HuH-7 (cell line): ENCODE measurements at places on chromosomes 5 and 9.
A peak's percentile ranks its signal among the peaks of the same experiment; 100 is the strongest.

- DNase-seq = no peak
These were observed 143.9 kb downstream of the SEMA5A start for GRCh38 chr5:9401786-9402472.

DNA sequence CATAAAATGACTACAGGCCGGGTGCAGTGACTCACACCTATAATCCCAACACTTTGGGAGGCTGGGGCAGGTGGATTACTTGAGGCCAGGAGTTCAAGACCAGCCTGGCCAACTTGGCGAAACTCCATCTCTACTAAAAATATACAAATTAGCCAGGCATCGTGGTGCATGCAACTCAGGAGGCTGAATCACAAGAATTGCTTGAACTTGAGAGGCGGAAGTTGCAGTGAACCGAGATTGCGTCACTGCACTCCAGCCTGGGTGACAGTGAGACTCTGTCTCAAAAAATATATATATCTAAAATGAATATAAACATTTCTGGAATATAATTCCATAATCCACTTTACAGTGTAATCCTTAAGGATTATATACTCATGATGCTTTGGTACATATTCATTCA lies 66.5 kb downstream of the TEX10 start:
- DNase-seq = no peak

DNA sequence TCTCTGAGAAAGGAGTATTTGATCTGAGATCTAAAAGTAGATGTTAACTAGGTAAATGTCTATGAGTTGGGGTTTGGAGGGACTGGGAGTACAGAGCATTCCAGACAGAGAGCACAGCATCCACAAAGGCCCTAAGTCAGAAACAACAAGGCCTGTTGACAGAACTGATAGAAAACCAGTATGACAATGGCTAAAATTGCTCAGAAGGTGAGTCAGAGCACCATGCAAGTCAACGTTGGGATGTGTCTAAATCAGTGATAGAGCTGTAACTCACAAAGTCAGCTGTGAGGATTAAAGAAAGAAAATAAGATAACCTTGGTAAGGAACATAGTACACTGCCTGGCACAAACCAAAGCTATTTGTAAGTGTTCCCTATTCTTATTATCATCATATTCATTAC lies 124.0 kb downstream of the CETN3 start:
- DNase-seq = no peak

GRCh38 chr5:150573867-150574817 lies 66.2 kb downstream of the NDST1 start:
- no peak for DNase-seq

- DNase-seq = no peak
These were observed 17.3 kb downstream of the LMAN2 start for GRCh38 chr5:177334155-177334551.

DNA sequence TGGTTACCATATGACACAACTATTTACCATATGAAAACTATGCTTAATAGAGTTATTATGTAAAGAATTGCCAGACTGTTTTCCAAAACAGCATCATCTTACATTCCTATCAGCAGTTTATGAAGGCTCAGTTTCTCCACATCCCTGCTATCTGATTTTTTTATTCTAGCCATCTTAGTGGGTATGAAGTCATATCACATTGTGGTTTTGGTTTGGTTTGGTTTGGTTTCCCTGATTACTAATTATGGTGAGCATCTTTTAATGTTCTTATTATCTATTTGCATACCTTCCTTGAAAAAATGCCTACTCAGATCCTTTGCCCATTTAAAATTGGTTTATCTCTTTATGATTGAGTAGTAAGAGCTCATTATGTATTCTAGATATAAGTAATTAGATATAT lies 199.4 kb upstream of the NFIL3 start:
- DNase-seq = no peak

DNA sequence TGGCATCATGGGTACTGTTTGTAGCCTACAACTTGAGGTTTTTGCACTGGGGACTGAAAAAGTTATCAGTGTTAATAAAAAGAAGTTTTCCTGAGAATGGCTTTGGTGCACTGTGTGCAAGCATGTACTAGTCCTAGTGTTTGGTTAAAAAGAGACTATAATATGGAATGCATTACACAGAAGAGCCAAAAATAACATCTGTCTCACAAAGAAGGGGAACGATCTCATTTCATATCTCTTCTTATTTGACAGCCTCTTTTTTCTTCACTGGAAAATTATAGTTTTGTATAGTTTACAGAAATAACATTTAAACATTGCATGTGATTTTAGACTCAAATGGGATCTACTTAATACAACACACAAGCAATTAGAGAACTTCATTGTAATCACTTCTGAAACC lies 127.0 kb upstream of the GDNF start:
- no peak for DNase-seq

GRCh38 chr5:55820488-55820887 lies 30.7 kb upstream of the IL31RA start:
- no peak for DNase-seq

DNA sequence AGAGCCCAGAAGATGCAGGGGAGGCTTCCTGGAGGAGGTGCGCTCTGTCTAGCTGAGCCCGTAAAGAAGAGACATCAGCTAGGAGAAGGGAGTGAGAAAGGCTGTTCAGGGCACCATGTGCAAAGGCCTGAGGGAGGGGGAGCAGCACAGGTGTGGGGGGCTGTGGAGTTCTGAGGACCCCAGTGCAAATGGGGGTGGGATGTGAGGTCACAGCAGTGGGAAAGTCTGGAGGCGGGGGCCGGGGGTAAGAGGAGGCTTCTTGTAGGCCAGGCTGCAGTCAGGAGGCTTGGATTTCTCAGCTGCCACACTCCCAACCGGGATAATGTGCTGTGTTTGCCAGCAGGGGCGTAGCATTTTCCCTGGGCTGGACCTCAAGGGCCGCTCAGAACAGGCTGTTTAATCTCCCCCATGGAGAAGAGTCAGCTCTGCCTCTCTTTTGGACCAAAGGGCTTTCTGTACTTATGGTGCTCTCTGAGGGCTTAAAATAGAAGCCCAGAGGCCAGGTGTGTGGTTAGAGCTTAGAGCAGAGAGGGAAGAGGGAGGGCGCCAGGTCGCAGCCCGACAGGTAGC lies 5.7 kb downstream of the NEURL1B start:
- peak; percentile 51 for DNase-seq

DNA sequence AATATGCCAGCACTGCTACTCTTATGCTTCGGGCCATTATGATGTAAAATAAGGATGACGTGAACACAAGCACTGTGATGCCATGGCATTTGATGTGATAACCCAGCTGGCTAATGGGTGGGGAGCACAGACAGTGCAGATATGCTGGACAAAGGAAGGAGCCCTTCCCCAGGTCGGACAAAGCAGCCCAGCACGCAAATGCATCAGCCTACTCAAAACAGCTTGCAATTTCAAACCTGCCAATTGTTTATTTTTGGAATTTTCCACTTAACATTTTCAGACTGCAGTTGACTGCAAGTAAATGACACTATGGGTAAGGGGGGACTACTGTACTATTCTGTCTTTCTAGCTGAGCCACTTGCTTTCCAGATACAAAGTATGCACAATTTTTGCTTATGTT lies 181.3 kb downstream of the DCP2 start:
- DNase-seq = no peak

GRCh38 chr9:137691646-137692351 lies 73.0 kb downstream of the EHMT1 start:
- DNase-seq = no peak

DNA sequence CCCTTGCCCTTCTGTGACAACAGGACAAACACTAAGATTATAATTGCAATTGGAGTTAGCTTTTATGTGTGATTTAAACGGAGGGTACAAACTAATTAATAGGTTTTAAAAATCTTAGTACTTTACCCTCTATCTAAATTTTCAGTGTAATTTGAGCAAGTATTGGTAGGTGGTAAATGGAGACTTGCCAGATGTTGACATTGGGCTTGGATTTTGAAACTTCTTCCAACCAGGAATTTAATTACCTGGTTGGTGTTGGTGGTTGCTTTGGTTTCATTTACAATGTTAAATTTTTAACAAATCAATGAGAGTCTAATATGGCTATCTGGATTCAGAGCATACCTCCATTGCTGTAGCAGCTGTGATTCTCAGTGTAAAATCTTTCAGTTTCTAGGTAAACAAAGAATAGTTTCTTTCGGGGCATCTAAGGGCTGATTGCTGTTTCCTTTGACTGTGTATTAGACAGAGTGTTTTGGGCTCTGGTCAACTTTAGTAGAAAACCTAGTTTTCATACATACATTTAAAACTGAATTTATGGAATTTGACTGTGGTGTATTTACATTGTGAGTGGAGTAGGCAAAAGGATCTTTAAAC lies 1.9 kb downstream of the DAPK1 start:
- no peak for DNase-seq

- no peak for DNase-seq
These were observed 71.9 kb downstream of the DAPK1 start for GRCh38 chr9:87569518-87569917.

DNA sequence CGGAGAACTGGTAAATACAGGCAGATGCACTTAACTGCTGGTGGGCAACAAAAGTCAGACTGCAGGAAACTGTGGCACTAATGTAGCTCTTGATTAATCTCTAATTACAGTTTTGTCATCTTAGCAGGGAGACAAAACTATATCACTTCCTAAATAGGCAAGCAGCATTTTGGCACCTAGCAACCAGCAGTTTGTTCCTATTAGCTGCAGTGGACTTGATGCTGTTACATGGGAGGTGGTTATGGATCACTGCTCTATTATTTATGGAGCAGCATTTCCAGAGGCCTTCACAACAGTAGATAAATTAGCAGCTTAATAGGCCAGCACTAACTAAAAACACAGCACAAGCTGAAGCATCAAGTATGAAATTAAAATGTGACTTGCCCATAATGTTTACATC lies 518.3 kb upstream of the ITGA1 start:
- DNase-seq = no peak

- no peak for DNase-seq
These were observed 9.9 kb downstream of the HNRNPAB start for GRCh38 chr5:178214160-178214803.

- DNase-seq = no peak
These were observed 3.5 kb downstream of the HDHD3 start for GRCh38 chr9:113373256-113373655.

DNA sequence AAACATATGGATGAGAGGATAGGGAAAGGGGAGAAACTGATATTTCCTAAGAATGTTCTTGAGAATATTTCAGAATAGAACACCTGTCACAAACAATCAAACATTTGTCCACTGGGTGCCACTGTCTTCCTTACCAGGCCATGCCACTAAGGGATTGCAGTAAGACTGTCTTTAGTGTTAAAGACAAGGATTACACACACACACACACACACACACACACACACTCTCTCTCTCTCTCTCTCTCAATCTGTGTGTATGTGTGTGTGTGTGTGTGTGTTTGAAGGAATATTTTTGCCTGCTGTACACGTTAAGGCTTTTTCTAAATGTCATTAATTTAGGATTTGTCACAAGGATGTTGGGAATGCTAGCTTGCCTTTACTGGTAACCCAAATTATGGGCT lies 54.4 kb downstream of the CCDC192 start:
- DNase-seq = no peak

- DNase-seq = no peak
These were observed 35.7 kb downstream of the ELL2 start for GRCh38 chr5:95925939-95926338.

- DNase-seq = peak; percentile 30
These were observed 683 bp downstream of the CLPTM1L start for GRCh38 chr5:1343931-1344901.

GRCh38 chr9:99253772-99254431 lies 31.8 kb downstream of the SEC61B start:
- DNase-seq = no peak

GRCh38 chr5:169703813-169704212 lies 66.7 kb downstream of the DOCK2 start:
- no peak for DNase-seq

DNA sequence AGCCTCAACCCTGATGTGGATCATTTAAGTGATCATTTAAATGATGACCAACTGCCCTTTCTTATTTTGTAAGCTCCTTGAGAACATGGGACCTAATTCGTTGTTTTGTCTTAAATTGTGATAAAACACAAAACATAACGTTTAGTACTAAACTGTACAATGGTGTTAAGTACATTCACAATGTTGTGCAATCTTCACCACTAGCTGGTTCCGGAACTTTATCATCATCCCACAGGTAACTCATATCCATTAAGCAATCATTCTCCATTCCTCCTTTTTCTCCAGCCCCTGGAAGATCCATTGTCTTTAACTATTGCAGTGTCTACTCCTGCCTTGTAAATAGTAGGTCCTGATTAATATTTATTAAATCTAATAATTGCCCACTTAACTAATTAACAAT lies 460.5 kb upstream of the BRINP1 start:
- no peak for DNase-seq

DNA sequence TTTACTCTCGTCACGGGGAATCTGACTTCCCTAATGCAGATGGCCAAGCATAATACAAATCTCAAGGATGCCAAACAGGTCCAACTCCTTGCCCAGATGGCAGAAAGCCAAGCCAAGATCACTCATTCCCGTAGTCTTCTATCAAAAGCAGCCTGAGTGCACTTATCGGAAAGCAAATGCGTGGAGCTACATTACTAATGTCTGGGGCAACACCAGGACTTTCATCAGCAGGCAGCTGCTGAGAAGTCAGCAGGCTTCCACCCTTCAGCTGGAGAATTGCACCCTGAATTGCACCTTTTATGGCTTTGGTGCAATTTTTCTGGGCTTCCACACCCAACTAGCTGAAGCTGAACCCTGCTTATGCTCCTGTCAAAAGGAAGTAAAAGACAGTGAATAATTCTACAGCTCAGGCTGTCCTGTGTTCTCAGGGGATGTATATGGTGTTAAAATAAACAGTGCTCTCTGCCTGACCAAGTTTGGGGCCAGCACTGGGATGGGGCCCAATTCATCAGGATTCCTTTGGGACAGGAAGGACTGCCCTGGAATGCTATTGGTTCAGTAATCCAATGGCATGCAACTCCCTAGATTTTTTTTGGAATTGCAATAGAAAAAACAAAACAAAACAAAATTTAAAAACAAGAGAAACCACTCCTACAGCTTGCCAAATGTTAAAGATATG lies 92.6 kb downstream of the DPYSL3 start:
- DNase-seq = no peak

DNA sequence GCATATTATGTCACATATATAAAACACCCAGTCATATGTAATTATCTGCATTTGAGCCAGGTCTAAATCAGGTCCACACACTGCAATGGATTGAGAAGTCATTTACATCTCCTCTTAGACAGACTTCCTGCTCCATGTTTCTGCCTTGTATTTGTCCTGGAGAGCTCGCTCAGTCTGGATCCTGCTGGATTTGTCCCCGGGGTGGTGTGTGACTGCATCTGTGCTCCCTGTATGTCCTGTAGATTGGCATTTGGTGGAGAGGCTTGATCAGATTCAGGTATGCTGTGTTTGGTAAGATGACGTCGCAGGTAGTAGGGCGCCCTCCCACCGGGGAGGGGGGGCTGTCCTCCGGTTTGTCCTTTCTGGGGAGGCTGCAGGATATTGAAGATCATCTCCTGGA lies 33.6 kb upstream of the IER5L start:
- DNase-seq = no peak
